ENCODE measurements at places on chromosomes 6 and 20.
A peak's percentile ranks its signal among the peaks of the same experiment; 100 is the strongest.

- DNase-seq: no peak
Measured at GRCh38 chr20:62132421-62132820, 10.1 kb downstream of the LSM14B start.

DNA sequence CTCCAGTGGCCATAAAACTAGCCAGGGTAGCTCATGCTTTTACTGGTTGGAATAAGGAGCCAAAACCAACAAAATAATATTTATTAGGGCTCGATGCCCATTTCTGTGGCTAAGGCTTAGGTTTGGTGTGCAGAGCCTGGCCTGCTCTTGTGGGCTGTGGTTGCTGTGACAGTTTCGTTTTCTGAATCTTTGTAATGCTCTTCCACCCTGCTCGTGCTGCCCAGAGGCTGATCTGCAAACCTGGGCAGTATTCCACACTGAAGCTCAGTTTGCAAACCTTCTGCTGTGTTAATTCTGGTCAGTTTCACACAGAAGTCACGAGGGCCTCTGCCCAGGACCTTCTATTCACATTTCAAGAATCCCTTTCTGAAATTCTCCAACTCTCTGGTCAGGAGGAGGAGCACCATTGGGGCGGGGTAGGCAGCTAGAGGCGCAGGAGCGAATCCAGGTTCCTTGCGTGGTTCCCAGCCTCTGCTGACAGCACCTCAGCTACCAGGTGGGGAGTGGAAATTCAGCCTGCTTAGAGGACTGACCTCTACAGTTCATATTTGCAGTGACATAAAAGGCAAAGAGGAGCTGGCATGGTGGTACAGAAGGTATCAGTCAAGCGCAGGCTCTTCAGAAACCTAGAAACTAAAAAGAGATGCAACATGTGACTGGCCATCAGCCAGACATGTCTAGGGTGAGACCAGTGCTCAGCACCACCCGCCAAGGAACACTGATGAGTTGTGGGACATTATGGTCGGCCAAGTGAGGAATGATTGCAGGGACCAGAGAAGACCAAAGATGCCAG lies 14.3 kb upstream of the C20orf144 start:
- no peak for DNase-seq

- DNase-seq: no peak
Measured at GRCh38 chr6:75102301-75102700, 103.6 kb downstream of the COL12A1 start.

DNA sequence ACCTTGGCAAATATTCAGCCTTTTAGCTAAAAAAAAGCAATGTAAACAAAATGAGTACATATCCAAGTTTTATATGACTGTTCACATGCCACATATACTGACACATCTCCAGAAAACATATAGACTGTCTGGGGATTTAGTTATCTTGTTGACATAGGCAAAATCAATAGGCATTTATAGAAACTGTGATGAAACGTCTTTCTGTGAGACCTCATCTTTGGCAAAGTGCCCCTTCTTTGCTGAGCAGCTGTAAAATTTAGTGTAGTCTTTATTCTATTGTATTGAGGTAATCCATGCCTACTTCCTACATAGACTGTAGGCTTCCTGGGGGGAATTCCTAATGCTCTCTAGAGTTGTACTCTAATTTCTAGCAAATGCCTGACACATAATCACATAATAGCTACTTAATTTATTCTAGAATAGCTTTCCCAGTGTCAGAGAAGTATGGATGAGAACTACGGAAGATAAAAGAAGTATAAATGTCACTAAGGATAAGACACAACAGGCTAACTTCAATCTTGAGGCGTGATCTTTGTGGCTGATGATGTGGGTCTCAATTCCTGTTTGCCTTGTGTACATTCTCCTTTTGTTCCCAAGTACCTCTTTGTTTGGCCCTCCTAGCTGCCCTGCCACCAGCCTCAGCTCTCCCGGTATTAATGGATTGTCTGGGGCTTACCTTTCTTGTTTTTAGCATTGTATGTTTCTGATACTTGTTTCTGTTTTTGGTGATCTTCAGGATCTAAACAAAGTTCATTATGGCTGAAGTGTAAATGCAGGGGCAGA lies 30.6 kb downstream of the PTCHD4 start:
- DNase-seq: no peak

DNA sequence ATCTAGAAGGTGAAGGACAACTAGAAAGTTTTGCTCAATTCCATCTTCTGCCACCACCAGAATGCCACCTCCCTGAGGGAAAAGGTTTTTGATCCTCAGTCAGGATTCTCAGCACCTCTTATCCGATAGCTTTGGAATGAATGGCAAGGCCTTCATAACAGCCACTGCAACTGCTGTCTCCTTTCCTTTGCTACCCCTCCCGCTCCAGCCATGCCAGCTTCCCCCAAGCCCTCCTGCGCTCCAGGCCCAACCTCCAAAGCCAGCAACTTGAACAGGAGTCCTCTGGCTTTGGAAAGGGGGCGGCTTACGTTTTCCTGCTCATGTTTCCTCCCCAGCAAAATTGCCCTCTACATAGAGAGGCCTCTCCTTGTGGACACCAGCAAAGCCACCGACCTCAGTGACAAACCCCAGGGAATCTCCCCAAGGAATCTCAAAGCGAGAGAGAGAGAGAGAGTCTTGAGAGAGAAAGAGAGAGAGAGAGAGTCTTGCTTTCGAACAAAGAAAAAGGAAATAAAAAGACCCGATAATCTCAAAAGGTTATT lies 420 bp upstream of the BTN2A1 start:
- DNase-seq: no peak

DNA sequence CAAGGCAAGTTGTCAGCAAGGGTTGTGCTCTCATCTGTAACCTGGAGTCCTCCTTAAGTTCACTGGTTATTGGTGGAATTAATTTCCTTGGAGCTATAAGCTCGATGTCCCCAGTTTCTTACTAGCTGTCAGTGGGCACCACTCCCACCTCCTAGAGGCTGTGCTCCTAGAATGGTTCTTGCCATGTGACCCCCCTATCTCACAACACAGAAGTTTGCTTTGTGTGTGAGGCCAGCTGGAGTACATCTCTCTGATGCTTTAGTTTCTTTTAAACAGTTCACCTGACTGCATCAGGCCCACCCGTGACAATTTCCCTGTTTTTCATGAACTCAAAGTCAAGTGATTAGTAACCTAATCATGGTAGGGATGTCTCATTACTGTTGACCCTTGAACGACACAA lies 179.1 kb upstream of the SCGN start:
- DNase-seq: no peak

GRCh38 chr6:163356324-163356723 lies 58.2 kb upstream of the QKI start:
- peak; percentile 64 for DNase-seq

DNA sequence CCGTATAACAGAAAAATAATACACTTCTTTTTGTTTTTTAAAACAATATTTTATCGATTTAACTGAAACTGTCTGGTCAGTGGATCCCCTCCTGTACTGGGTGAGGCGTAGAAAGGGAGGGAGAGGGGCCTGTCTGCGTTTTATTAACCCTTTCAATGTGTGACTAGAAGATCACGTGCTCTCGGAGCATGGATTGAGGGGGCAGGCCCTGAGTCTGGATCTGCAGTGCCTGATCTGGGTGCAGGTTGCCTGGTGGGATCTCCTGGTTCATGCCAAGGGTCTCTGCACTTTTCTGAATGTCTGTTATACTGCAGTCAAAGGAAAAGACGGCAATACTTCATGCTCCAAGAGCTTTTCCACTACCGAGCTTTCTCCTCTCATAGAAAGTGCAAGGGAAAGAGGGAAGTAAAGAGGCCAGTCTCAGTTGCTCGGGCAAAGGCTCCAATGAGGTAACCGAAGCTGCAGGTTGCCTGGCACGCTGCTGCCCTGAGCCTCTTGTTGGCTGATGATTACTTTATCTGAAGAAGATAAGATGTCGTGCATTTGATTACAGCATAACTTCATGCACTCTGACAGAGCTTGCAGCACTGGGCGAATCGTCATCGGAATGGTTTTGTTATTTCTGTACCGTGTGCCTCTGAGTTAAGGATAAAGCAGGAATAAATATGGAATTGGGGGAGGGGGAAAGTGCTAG lies 167.5 kb upstream of the PMEPA1 start:
- no peak for DNase-seq

DNA sequence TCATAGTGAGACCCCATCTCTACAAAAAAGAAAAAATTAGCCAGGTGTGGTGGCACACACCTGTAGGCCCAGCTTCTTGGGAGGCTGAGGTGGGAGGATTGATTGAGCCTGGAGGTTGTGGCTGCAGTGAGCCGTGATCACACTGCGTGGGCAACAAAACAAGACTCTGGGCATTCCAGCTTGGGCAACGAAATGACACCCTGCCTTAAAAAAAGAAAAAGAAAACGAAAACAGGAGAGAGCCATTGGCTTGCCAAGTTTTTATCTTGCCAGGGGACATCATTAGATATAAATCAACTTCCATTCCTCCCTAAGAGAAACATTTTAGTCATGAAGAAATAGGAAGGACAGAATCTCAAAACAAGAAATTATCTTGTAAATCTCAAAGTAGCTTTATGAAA lies 109.5 kb downstream of the MAP3K7 start:
- no peak for DNase-seq

DNA sequence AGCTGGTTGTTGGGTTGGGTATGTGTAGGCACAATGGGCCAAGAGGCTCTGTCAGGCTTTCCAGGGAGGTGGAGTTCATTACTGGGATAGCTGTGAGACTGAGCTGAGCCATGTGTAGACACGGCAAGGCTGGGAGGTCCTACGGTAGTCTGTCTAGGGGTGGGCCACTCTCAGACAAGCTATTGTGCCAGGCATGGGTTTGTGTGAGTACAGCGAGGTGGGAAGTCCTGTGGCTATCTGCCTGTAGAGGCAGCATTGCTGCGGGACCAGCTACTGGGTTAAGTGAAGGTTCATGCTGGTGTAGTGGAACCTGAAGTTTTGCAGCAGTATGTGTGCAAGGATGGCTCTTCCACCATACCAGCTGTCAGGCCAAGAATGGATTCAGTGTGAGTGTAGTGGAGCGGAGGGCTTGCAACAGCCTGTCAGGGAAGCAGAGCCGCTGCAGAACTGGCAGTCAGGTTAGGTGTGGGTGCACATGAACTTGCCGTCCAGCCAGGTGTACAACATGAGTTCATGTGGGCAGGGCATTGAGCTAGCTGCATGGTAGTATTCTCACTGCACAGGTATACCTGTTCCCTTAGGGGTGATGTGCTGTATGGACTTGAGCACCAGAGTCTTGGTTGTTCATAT lies 78.0 kb upstream of the CENPW start:
- DNase-seq: no peak

DNA sequence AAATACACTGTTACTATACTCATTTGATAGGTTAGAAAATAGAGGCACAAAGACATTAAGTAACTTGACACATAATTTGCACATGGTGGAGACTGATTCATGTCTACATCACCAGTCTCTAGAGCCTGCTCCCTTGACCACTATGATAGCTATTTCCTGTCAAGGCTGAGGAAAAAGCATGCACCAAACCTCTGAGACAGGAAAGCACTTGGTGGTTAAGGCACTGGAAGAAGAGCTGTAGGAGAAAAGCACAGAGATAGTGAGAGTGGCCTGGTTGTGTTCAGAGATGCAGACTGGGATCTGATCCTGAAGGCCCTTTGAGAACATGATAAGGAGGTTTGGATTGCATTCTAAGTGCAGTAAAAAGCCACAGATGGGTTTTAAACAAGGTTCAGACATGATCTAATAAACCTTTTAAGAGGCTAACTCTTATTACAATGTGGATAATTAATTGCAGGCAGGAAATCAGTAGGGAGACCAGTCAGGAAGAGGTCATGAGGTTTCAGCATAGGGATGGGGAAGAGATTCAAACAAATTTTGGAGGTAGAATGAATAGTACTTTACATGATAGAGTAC lies 168.9 kb downstream of the PHF3 start:
- no peak for DNase-seq

- DNase-seq: no peak
Measured at GRCh38 chr6:149129371-149130077, 188.0 kb upstream of the TAB2 start.

DNA sequence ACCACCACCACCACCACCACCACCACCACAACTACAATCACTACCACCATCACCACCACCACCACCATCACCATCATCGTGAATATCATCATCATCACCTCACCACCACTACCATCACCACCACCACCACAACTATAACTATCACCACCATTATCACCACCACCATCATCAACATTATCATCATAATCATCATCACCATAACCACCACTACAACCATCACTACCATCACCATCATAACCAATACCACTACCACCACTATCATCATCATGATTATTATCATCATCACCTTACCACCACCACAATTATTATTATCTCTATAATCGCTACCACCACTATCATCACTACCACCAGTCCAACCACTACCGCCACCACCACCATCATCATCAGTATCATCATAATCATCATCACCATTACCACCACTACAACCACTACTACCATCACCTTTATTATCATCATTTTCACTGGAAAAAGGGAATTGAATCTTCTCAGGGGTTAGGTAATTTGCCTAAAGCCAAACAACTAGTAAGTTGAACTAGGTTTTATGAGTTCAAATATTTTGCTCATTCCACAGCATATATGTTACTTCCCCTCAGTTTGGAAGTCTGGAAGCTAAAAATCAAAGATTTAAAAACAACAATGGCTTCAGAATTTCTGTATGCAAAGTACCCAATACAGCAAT lies 8.3 kb downstream of the RIPOR2 start:
- DNase-seq: no peak

Data from anterior cingulate cortex (tissue), 58 donors.